ENCODE measurements at places on chromosomes 5 and 9.

GRCh38 chr9:73643379-73644013 is 491.8 kb downstream of the ANXA1 start:
- DNase-seq, result no peak

DNA sequence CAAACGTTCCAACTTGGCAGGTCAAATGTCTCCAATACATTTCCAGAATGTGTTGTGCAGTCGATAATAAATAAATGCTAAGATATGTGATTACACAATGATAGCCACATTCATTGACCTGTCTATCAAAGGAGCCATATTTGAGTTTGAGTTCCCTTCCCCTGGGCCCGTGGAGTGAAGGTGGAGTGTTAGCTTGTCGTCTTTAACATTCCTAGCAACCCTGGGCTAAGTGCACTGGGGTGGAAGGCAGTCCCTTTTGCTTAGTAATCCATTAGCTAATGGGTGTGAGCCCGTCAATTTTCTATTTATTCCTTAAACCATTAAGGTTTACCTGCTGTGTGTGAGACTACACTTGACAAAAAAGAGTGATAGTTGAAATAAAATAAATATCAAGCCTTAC is 415.2 kb downstream of the EBF1 start:
- DNase-seq, result no peak

GRCh38 chr5:128535251-128535650 is 2.8 kb downstream of the FBN2 start:
- DNase-seq, result no peak

- DNase-seq, result no peak
These were observed 32.2 kb downstream of the ANXA6 start for GRCh38 chr5:151125421-151125820.

DNA sequence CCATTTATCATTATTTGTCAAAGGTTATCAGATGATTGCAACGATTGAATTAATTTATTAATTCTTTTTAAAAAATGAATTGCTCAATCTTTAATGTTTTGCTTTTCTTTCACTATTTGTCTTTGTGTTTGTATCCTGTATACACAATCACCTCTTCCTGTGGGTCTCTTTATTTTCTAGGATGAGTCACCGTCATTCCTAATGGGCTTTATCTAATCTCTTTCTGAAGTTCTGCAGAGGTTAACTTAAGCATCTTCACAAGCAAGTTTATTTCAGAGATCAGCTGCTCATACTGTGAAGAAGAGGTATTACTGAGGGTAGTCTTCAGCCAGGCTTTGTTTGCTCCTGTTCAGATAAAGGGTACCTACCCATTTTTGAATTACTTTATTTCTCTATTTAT is 323.9 kb downstream of the NNT start:
- DNase-seq, result no peak

GRCh38 chr5:135678640-135679268 is 100.0 kb upstream of the CXCL14 start:
- DNase-seq, result no peak

All from stimulated activated CD8-positive, alpha-beta memory T cell treated with anti-CD3 and anti-CD28 coated beads, Interleukin-7, amount 100 ng/mL, for 1 hour (primary cell).